ENCODE measurements at places on chromosomes 16 and 17.

DNA sequence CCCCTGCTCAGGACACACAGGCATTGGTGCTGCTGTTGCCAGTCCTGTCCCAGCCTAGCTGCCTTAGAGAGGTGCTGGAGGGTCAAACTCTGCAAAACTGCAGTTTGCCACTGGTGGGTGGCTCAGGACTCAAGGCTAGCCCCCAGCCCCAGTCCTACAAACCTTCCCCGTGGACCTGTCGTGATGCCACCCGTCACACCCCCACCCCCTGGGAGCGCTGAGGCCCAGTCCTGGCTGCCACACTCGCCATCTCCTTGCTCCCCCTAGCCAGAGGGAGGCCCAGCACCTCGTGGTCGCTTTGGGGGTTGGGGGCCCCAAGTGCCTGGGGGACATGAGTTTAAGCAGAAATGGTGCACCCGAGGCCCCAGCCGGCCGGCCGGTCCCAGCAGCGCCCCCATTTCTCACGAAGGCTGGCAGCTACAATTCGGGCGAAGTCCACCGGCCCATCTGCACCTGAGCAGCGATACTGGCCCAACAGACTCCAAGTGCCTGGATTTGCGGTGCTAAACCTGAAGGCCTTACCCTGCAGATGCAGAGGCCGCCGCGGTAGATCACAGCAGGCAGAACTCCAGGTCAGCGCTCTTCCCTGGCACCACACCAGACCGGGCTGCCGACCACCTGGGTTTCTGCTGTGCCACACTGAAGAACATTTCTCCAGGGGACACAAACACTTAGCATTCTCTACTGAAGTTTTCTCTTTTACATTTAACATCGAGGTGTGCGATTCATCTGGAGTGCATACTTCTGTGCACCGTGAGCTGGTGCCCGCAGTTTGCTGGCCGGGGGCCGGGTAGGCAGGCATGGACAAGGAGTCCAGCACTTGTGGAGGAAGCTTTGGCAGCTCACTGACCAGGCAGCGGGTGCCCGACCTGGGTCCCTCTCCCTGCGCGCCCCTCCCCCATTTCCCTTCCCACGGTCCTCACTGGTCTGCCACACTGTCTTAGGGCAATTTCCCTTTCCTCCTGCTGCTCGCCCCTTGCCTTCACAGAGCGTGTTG lies 130.0 kb downstream of the KCNJ12 start:
- no peak for DNase-seq

GRCh38 chr17:34725008-34725407 lies 145.6 kb downstream of the TMEM132E start:
- no peak for DNase-seq

- no peak for DNase-seq
Measured at GRCh38 chr16:31480851-31481536, 1.9 kb upstream of the SLC5A2 start.

DNA sequence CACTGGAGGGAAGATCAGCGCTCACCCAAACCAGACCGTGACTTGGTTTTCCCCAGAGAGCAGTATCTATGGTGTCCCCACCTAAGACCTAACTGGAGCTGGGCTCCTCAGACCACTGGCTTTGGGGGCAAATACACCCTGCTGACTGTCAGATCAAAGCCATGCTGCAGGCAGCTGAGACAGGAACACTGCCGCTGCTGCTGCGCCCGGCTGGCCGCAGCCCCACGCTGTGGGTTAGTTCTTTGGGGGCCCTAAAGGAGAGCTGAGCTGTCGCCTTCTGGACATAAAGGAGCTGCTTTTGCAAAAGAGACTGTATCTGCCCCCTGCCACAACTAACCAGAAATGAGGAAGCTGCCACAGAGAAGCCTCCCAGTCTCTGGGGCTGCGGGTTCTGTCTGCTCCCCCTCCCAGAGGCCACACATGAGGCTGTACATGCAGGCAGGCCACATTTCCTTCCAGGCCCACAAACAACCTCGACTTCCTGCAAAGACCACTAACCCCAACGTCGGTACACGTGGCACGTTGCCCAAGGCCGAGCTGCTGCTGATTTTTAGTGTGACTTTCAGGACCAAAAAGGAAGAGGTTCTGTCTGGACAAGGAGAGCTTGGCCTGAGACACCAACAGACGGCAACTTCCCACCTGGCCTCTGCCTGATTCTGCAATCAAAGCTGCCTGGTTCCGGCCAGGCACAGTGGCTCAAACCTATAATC lies 18.2 kb upstream of the ABR start:
- DNase-seq = no peak

GRCh38 chr16:51125992-51126391 lies 25.1 kb downstream of the SALL1 start:
- no peak for DNase-seq

DNA sequence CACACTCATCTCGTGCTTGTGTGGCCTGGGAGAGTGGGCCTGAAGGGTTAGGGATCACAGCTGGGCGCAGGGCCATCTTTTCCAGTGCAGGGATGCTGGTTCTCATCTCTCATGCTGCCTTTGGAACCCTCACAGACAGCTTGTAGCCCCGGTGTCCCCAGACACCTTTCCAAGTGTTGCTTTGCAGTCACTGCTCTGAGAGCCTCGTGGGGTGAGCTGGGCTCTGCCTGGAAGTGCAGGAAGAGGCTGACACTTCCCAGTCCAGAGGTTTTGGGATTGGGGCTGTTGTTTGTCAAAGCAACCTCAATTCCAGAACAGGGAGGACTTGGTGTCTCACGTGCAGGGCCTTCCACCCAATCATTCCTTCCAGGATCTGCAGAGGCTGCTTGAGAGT lies 28.2 kb downstream of the TBX4 start:
- DNase-seq = no peak

DNA sequence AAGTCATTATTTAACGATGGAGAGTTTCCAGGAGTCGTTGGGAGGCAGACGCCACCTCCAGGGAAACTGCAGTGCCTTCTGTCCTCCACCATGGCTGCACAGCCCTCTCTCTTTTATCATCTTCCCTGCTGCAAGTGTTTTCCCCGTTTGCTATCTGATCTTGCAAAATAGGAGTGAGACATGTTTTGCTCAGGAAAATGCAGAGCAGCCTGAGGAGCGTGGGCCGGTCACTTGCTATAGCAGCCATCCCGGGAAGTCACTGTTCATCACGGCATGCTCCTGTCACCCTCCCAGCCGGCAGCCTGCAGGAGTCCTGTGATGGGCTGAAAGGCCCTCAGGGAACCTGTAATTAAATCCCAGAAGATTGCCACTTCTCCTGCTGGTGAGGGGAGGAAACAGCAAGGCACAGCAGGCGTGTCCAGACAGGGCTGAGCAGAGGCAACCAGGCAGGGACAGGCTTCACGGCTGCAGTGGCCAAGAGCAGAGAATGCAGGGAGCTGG lies 143.1 kb downstream of the GSG1L start:
- peak; percentile 8 for DNase-seq

DNA sequence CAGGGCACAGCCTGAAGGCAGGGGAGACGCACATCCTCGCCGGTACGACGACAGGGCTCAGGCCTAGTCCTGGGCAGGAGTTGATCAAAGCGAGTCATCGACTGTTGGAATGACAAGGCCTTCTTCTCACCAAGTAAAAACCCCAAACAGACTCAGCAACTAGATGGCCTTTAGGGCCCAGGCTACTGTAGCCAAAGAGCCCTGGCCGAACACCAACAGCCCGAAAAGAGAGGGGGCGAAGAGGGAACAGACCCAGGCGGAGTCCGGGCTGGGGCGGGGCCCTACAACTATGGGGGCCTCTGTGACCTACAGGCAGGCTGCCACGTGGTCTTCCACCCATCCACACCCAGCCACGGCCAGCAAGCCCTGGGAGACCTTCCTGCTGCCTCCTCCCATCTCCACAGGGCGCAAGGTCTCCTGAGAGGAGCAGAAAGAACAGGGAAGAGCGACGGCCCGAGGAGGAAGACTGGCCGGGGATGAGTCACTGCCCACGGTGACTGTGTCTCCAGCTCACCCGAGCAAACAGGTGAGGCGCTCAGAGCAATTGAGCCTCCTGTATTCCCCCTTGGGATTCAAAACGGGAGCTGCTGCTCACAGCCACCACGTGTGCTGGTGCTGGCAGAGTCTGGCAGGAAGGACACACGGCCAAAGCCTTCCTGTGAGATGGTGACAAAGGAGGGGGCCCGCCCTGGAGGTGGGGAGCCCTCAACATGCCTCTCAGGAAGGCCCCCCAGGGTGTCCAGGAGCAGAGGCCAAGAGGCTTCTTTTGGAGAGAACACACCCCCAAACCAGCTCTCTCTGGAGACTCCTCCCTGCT lies 17.7 kb downstream of the SLC16A3 start:
- no peak for DNase-seq

- DNase-seq = no peak
Measured at GRCh38 chr17:18005496-18005895, 32.8 kb downstream of the DRC3 start.

- DNase-seq = no peak
Measured at GRCh38 chr17:77308861-77309726, 168.3 kb downstream of the SEC14L1 start.

GRCh38 chr16:1195393-1195666 lies 29.7 kb downstream of the TPSG1 start:
- DNase-seq = no peak

DNA sequence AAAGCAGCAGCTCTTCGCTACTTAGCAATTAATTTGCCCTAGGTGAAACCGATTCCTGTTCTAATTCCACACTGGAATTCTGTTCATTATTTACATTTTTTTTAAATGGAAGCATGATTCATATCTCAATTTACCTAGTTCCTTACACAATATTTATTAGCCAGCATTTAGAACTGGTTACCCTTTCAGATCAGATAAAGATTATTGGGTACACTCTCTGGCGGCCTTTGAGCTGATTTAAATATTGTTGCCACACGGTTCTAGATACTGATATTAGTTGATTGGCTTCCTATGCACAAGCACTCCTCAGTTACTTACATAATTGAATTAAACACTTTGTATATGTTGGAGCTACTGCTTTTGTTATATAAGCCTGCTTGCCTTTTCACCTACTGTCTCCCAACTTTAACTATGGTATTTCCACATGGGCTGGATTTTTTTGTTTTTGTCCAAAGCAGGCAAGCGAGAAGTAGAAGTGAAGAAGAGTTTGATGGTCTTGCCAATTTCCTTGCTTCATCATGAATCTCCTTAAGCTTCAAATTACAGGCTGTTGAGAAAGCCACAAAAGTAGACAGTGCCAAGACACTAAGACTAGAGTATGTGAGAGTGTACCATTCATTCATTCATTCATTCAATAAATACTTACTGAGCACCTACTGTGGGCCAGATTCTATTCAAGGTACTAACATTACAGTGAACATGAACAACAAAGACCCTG lies 3.9 kb upstream of the ALDH3A2 start:
- DNase-seq = no peak
